ENCODE measurements at places on chromosomes 4 and X.

DNA sequence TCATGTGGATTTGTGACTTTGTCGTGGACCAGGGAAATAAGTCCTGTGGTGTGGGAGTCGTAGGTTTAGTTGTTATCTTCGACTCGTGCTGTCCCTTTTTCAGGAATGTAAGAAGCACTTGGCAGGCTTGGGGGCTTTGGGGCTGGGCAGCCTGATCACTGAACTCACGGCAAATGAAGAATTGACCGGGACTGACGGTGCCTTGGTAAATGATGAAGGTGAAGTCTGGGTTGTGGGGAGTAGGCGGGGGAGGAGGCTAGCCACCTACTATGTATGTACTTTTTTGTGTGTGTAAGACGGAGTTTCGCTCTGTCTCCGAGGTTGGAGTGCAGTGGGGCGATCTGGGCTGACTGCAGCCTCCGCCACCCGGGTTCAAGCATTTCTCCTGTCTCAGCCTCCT lies 1.2 kb downstream of the TAF1 start:
- no peak for DNase-seq

- DNase-seq = no peak
Observed at GRCh38 chr4:36039026-36039425, 205.3 kb downstream of the ARAP2 start.

GRCh38 chr4:2321279-2322196 lies 59.6 kb upstream of the MXD4 start:
- DNase-seq = no peak

GRCh38 chrX:47458528-47458927 lies 24.5 kb downstream of the ZNF41 start:
- no peak for DNase-seq

DNA sequence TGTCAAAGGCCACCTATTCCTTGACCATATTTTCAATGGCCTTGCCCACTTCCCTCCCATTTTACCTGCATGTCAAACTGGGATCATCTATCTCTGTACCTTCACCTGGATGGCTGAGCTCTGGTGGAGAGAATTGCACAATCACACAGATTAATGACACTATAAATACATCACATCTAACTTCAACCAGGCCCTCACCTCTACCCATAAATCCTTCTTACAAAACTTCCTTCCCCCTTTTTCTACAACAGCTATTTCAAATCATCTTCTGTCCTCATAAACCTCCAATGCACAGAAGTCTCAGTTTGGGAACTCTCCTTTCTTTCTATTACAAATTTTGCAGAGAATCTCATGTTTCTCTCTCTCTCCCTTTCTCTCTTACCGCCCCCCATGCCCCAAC lies 9.2 kb downstream of the PALLD start:
- DNase-seq = no peak

GRCh38 chr4:166293556-166293955 lies 420.5 kb downstream of the TLL1 start:
- DNase-seq = no peak

GRCh38 chr4:10971800-10972401 lies 287.3 kb upstream of the CLNK start:
- no peak for DNase-seq

- no peak for DNase-seq
Observed at GRCh38 chr4:8322794-8323704, 53.5 kb downstream of the HTRA3 start.

- DNase-seq = no peak
Observed at GRCh38 chr4:151876381-151876988, 115.7 kb upstream of the GATB start.

GRCh38 chr4:173489514-173489913 lies 40.5 kb downstream of the HAND2 start:
- no peak for DNase-seq

- no peak for DNase-seq
Observed at GRCh38 chr4:10740891-10741620, 56.5 kb upstream of the CLNK start.

DNA sequence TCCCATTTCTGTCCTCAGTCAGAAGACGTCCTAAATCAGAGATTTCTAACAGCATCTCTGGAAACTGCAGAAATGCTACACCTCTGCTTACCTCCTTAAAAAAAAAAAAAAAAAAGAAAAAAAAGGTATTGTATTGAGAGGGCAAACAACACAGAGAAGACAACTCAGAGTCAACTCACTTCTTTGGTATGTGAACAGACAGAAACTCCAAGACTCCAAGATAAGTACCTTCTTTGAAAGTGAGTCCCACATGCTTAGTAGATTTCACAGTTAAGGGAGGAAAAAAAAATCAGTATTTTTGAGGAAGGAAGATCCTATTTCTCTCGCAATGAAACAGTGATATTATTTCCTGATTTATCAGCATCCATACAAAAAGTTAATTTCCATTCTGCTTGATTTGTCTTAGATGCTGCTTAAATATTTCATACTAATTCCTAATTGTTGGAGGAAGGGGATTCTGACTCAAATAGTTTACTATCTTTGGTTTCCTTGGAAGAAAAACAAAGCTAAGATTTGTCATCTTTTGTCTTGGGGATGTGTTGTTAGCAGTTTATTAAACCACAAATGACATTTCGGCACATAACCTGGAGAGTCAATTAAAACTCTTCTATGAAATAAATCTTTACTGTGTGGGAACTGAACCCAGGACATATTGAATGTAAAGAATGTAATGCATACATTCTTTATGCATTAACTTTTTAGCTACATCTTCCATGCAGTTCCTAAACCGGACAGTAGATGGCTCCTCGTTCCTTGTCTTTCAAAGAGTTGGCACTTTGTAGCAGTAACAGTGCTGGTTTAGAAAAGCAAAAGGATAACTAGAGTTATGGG lies 4.7 kb downstream of the RASGEF1B start:
- DNase-seq = peak; percentile 60

GRCh38 chr4:144171697-144172096 lies 31.2 kb upstream of the GYPA start:
- no peak for DNase-seq

GRCh38 chrX:111260451-111260850 lies 9.8 kb downstream of the CAPN6 start:
- DNase-seq = no peak

DNA sequence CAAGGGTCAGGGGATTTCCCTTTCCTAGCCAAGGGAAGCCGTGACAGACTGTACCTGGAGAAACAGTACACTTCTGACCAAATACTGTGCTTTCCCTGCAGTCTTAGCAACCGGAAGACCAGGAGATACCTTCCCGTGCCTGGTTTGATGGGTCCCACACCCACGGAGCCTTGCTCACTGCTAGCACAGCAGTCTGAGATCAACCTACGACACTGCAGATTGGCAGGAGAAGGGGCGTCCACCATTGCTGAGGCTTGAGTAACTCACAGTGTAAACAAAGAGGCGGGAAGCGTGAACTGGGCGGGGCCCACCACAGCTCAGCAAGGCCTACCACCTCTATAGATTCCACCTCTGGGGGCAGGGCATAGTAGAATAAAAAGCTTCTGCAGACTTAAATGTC lies 48.7 kb upstream of the SRD5A3 start:
- no peak for DNase-seq

- no peak for DNase-seq
Observed at GRCh38 chrX:39840133-39840532, 257.6 kb downstream of the BCOR start.

DNA sequence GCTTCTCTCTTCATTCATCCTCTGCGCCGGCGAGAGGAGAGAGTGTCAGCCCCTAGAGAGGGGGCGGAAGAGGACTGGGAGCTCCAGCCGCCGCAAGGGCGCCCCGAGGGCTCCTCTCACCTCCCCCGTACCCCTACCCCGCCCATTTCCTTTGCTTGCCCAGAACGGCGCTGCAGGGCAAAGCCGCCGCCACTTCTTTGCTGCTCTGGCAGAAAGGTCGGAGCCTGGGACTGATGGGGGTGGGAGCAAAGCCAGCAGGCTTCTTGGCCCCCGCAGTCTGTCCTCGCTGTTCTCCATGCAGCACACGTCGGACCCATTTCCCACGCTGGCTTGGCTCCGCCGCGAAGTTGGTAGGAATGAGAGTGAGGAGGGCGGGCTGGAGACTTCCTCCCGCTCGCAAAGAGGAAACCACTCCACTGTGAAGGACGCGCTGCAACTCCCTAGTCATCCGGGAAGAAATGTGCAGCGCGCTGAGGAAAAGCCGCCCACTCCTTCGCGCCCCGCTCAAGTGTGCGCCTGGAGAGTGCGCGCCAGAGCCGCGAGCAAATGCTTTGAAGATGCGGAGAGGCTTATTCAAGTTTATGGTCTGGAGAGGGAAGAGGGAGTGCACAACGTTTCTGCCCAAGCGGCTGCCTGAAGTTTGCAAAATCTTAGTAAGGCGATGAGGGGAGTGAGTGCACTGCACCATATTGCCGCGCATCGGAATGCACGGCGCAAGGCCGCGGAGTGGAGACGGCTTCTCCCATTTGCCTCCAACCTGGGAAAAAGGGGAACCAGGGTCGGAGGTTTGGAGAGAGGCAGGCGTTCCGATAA lies 2.8 kb upstream of the PCDH7 start:
- DNase-seq = no peak

GRCh38 chr4:87849612-87850011 lies 16.8 kb downstream of the MEPE start:
- DNase-seq = no peak

DNA sequence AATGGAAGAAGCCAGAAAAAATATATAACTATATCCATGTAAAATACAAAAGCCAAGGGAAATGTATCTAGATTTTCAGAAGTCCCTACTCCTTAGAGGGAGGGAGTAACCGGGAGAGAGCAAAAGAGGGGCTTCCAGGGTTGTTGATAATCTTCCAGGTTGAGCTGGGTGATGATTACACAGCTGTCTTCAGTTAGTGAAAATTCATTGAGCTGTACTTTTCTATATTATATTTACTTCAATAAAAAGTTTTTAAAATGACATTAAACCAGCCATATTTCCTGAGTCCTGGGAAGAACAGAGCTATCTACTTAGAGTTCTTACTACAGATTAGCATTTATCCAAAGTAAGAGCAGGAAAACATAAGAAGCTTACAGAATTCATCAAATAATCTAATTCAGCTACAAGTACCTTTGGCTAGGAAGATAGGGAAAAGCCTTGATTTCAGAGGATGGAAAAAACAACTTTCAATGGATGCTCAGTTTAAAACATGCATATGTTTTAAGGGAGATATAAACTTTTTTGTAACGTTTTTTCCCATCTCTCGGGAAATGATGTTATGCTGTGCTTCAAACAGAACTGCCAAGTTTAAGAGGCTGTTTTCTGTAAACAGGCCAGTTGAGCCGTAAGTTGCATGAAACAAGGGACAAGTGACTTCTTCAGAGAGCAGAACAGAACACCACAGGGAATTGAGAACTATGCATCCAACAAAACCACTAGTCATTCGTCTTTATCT lies 204.6 kb downstream of the SCFD2 start:
- DNase-seq = no peak

DNA sequence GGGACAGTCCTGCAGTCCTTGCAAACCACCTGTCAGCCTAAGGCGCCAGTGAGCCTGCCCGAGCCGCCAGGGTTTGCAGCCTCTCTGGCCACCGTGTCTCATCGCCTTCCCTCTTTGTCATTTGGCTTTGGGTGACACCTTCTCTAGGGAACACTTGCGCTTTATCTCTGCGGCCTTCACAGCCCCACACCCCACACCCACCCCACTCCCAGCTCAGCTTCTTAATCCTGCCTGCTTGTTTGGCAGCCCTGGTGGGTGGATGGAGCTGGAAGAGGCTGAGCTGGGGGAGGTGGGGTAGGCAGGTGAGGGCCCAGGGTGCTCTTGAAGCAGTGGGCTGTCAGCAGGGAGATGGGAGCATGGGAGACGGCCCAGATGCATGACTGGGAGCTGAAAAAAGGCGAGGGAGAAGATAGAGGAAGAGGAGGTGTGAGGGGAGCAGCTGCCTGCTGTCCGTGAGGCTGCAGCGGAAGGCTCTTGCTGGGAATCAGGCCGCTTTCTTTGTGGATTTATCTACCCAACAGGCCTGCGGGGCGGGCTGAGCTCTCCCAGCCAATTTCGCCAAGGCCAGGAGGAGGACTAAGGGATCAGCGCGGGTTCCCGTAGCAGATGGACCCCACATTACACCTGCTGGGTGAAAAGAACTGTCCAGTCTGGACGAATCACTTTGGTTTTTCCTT lies 97.5 kb upstream of the STOX2 start:
- DNase-seq = no peak

DNA sequence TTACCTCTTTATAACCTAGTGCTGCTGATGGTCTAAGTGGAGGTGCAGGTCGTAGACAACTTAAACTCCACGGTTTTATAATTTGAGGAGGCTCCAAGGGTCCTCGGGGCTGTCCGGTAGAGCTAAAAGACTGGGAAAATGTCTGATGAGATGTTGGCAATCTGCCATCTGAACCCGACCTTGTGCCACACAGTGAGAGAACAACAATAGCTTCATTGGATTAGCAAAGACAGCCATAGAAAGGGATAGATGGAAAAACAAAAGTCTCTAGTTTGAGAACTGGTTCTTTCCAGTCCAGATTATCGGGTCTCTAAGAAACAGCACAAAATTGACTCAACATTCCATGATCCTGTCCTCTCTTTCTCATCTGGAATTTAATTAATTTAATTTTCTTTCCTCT lies 31.6 kb downstream of the CD40LG start:
- DNase-seq = no peak
